ENCODE measurements at places on chromosomes 7 and 10.

- DNase-seq = no peak
These were observed 151.4 kb upstream of the PITRM1 start for GRCh38 chr10:3323865-3324498.

GRCh38 chr10:51425431-51425830 is 274.0 kb downstream of the CSTF2T start:
- DNase-seq = no peak

DNA sequence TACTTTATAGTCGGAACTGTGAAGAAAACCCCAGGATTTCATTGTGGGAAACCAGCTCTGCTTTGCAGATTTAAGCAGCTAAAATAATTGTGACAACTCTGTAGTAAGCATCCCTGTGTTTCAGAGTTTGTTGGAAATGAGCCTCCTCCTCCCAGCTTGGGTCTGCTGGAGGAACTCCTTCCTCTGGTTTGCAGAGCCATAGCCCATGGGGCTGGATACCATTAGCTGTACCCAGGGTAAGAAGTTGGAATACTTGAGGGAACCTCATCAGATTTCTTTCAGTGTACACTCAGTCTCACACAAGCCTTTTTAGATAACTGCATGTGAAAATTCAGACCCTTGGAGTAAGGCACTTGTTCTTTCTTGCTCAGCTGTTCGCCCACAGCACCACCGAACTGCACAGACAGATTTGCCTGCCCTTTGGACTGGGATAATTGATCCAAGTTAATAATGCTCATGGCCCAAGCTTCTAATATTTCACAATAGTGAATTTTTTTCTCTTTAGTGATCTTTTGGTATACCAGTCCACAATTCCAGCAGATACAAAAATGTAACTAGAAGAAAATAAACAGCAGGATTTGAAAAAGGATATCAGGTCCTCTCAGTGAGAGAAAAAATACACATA is 467.4 kb upstream of the FZD8 start:
- no peak for DNase-seq

DNA sequence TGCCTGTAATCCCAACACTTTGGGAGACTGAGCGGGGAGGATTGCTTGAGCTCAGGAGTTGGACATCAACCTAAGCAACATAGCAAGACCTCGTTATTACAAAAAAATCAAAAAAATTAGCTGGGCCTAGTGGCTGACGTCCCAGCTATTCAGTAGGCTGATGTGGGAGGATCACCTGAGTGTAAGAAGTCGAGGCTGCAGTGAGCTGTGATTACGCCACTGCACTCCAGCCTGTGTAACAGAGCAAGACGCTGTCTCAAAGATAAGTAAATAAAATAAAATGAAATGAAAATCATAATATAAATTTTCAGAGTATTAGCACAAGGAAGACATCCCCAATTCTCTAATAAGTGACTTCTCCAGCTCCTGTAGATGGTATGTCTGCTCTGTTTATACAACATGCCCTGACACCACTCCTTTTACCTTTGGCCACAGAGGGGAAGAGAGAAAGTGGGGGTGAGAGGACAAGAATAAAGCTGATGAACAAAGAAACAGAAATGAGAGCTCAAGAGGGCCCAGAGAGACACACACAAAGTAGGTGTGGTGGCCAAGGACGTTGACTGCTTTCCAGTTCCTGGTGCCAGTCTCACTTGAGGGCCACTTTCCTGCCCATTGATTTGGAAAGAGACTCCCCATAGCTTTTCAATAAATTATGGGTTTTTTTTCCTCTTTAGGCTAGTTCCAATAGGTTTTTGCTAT is 62.9 kb downstream of the PTTG1IP2 start:
- DNase-seq = no peak

DNA sequence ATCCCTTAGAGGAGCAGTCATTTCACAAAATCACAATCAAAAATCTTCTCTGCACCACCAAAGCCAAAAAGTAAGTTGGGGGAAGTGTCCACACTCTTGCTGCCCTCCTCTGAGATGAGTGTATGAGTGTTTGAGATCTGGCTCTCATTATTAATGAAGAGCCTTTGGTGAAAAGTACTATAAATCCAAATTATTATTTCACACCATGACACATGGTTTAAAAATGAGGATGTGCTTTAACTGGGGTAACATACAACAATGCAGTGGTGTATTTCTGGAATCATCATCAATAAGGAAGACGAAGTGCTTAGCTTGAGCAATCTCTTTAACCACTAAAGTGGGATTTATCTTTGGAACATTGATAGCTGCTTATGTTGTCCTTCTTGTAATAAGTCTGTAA is 114.2 kb upstream of the ADAM12 start:
- DNase-seq = no peak

- no peak for DNase-seq
These were observed 32.1 kb upstream of the EZH2 start for GRCh38 chr7:148916186-148916585.

DNA sequence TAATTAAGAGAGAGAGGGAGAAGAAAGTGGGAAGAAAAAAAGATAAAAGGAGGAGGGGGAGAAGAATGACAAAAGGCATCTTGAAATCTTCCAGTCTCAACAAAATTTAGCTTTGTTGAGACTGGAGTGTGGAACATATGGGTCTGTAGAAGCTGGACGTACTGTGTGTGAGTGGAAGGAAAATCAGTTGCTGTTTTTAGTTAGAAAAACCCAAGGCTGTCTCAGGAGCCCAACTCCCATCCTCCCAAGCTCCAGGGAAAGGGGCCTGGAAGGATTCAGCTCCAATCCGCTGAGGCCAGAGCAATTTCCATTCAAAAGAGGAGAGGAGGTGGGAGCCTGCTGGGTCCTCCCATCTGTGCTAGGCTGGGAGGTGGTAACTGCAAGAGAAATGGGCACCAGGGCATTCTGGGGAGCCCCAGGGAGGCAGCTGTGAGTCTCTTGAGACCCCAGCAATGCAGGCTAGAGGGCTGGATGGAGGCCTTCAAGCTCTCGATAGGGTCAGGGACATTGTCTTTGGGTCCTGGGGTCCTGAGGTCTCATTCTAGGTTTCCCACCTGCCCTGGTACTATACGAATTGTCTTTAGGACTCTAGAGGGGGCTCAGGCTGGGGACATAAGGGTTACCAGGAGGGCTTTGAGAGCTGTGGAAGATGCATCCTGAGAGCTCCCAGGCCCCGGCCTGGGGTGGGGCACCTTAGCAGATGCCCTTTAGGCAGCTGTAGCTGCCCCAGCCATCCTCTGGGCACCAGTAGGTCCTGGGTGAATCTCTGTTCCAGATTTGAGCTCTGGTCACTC is 21.4 kb downstream of the ADCYAP1R1 start:
- DNase-seq = no peak

DNA sequence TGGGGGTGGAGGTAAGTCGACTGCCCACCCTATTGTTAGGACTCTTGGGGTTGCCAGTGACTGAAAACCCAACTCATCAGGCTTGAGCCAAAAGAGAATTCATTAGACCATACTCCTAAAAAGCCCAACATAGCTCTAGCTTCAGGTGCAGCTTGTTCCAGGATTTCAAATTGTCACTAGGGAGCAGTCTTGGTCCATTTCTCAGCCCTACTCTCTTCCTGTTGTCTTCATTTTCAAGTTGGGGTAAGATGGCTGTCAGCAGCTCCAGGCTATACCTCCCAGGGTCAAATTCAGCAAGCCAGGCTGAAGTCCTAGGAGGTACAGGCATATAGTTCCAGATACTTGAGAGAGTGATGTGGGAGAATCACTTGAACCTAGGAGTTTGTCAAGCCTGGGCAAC is 14.9 kb upstream of the COL13A1 start:
- DNase-seq = no peak

DNA sequence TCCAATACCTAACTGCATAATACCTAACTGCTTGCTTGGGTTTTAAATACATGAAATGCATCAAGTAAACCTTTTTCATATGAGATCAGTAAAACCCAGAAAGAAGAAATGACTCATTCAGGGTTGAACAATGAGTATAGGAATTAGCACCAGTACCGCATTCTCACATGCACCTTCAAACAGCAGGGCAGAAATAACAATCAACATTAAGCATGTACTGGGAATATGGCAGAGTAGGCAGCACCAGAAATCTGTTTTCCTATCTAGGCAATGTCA is 850.3 kb upstream of the SORCS1 start:
- DNase-seq = no peak

DNA sequence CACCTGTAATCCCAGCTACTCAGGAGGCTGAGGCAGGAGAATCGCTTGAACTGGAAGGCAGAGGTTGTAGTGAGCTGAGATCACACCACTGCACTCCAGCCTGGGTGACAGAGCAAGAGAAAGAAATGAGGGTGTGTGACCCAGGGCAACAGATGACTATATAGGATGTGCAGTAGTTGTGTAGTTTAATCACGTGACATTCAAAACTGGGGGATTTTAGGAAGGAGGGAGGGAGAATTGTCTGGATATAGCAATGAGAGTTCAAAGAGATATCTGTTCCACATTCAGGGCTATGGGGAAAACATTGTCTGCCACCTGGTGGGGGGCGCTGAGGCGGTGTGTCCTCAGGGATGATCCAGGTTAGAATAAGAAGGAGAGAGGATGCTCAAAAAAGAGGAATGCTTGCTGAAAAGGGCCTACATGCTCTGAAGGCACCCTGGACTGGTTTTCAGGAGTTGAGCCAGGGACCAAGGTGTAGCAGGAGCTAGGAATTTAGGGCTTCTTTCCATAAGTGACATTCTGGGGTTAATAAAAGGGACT is 7.8 kb upstream of the ZYX start:
- no peak for DNase-seq

DNA sequence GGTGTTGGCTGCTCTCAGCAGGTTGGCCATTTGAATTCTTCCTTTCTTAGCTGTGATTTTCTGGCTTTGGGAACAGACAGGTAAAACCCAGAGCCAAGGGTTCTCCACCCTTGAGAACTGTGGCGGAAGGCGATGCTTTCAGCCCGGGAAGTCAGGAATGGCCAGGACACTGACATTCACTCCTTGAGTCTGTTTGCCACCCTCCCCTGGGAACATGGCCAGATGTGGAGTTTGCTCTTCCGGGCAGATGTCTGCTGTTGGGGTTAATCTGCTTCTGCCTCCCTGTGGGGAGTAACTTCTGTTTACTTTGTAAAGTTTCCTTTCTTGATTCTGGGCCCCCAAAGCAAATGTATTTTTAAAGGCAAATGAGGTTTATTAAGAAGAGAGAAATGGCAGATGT is 17.7 kb downstream of the GATA3 start:
- no peak for DNase-seq

GRCh38 chr7:73483171-73483570 is 38.9 kb downstream of the BAZ1B start:
- no peak for DNase-seq

- DNase-seq = no peak
These were observed 22.3 kb upstream of the SFMBT2 start for GRCh38 chr10:7432884-7433726.

DNA sequence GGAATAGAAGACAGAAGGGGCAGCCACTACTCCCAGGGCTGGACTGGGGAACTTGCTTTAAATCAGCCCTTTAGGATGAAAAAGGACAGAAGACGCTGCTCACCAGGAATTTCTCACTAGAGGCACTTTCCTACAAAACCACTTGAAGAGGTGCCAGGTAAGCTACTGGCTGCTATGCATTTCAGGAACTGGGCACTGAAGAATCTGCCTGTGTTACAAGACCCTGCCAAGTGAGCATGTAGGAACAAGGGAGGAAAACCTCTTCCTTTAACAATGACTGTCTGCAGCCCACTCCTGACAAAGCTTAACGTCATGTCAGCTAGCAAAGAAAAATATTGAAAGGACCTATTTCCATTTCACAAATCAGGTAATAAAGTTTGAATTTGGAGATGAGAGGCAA is 5.8 kb upstream of the AGMO start:
- DNase-seq = no peak

DNA sequence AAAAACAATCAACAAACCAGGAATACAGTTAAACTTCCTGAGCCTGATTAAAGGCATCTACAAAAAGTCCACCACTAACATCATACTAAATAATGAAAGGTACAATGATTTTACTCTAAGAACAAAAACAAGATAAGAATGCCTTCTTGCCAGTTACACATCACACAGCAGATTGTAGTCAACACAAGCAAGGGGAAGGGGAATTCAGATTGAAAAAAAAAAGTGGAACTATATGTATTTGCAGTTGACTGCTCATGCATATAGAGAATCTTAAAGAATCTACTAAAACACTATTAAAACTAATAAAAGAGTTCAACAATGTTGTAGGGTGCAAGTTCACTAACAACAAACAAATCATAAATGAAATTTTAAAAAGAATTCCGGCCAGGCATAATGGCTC is 28.5 kb downstream of the ZNF33B start:
- DNase-seq = no peak

DNA sequence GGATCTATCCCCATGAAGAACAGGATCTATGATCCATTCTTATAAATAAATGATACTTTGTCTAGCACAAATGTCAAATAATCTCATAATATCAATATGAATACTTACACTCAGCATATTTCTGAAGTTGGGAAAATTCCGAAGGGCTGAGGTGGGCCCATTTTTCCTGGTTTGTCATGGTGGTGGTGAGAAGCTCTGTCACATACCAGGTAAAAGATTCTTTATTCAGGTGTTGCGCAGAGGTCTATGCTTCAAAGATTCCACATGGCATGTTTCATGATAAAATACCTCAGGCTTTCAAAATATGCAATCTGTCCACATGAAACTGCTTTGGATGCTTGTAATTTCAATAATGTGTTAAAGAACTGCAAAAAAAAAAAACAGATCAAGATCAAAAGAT is 61.5 kb downstream of the DGKB start:
- DNase-seq = no peak

DNA sequence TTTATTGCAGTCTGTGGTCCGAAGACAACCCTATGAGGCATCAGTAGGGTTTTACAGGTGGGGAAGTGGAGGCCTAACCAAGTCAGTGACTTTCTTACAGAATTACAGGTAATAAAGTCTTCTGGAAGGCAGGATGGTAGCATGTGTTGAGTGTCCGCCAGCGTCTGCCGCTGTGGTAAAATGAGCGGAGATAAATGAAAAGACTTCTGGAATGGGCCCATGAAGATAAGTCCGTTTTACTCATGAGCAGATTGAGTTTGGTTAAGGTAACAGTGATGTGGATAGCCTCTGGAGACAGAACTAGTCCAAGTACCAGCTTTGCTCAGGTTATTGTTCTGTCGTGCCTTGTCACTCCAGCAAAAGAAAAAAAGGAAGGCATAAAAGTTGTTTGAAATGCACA is 966 bp downstream of the FBH1 start:
- DNase-seq = no peak

DNA sequence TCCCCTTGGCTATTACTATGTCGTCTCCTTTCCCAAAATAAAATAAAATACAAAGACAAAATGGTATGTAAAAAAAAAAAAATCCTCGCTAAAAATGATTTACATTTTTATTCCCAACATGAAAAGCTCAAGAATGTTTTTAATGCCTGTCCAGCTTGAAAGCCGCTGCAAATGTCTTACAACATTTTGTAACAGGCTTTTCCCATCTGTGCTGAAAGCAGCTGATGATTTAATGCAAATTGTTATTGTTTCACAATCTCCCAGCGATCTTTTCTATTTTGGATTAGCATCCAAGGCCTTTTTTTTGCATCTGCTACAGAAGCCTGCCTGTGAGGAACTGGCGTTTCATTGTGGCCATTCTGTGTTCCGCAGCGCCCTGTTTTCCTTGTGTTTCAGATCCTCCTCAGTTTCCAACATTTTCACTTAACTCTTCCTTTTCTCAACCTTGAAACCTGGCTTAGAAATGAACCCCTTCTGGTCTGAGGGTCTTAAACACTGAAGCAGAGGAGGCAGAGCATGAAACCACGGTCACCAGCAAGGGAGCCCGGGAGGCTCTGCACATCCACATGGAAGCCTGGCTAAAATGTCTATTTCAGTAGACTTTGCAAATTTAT is 712.1 kb downstream of the PARD3 start:
- no peak for DNase-seq

- DNase-seq = no peak
These were observed 1.2 kb downstream of the SLC18A3 start for GRCh38 chr10:49611166-49611815.

- no peak for DNase-seq
These were observed 103.8 kb downstream of the ATE1 start for GRCh38 chr10:121823993-121824463.
